ENCODE measurements at places on chromosomes 4 and X. TPM values are rescaled to one million over a fixed set of nuclear protein-coding genes. Genes with fewer than 3 reads are reported as not detected.

- DNase-seq = no peak
- H3K4me1 ChIP-seq = no peaks in the 10 kb centered on the region
- no peak overlapping the region for H3K27ac ChIP-seq
- H3K36me3 ChIP-seq = no peaks in the 10 kb centered on the region
- no peaks in the 10 kb centered on the region for H3K27me3 ChIP-seq
- no peak overlapping the region for H3K4me3 ChIP-seq
These were observed 28.5 kb upstream of the FRG1 start for GRCh38 chr4:189912170-189912569.

- H3K4me3 ChIP-seq = no peak overlapping the region
- DNase-seq = no peak
- no peak overlapping the region for H3K27ac ChIP-seq
- no peaks in the 10 kb centered on the region for H3K4me1 ChIP-seq
- H3K36me3 ChIP-seq = no peaks in the 10 kb centered on the region
- no peaks in the 10 kb centered on the region for H3K27me3 ChIP-seq
These were observed 572.8 kb upstream of the FAM241A start for GRCh38 chr4:111572470-111572869.

- DNase-seq = no peak
- no peak overlapping the region for H3K4me3 ChIP-seq
- H3K36me3 ChIP-seq = no peaks in the 10 kb centered on the region
- H3K27me3 ChIP-seq = no peaks in the 10 kb centered on the region
- no peak overlapping the region for H3K27ac ChIP-seq
These were observed 142.4 kb downstream of the KLHL8 start for GRCh38 chr4:87077914-87078585.

- H3K27me3 ChIP-seq = no peaks in the 10 kb centered on the region
- no peaks in the 10 kb centered on the region for H3K36me3 ChIP-seq
- peaks cover 41% of the 10 kb centered on the region for H3K4me1 ChIP-seq
- peak overlapping the region; percentile 96 for H3K27ac ChIP-seq
- peak overlapping the region; percentile 98 for H3K4me3 ChIP-seq
- DNase-seq = peak; percentile 42
These were observed 1.5 kb upstream of the MSMO1 start for GRCh38 chr4:165325732-165326512.

- no peaks in the 10 kb centered on the region for H3K4me1 ChIP-seq
- no peak overlapping the region for H3K27ac ChIP-seq
- H3K27me3 ChIP-seq = no peaks in the 10 kb centered on the region
- no peaks in the 10 kb centered on the region for H3K36me3 ChIP-seq
- DNase-seq = no peak
These were observed 20.8 kb upstream of the MRFAP1 start for GRCh38 chr4:6619466-6620255.

The SSX4 gene
- not detected for total RNA-seq

The ODAM gene
- total RNA-seq = not detected
